ENCODE measurements at places on chromosomes 1 and 21. TPM values are rescaled to one million over a fixed set of nuclear protein-coding genes. Genes with fewer than 3 reads are reported as not detected.

GRCh38 chr1:199308349-199308846, 669.6 kb downstream of the PTPRC start:
- H3K4me1 ChIP-seq, result no peaks in the 10 kb centered on the region
- no peaks in the 10 kb centered on the region for H3K27me3 ChIP-seq
- H3K27ac ChIP-seq, result no peak overlapping the region

SERINC2 gene
- 0.70 TPM for total RNA-seq

DNA sequence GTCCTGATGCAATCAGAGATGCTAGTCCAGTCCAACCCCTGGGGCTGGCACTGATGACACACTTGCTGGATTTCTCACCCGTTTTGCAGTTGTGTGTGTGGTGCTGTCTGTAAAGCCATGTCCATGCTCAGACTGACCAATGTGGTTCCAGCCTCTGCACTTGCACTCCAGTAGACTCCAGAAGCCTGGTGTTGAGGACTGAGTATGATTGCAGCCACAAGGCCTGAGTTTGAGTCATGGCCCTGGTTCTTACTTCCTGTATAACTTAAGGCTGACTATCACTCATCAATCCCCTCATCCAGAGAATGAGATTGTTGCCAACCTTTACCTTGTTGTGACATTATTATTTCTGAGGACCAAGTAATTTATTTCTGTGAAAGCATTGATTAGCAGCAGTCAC, 34.8 kb upstream of the IKBKE start:
- H3K4me1 ChIP-seq, result no peaks in the 10 kb centered on the region
- no peaks in the 10 kb centered on the region for H3K27me3 ChIP-seq
- no peak overlapping the region for H3K4me3 ChIP-seq
- H3K27ac ChIP-seq, result no peak overlapping the region
- DNase-seq, result no peak
- H3K36me3 ChIP-seq, result peaks cover 32% of the 10 kb centered on the region

ZSCAN20 gene
- total RNA-seq, result 4.7 TPM

- no peak overlapping the region for H3K4me3 ChIP-seq
- H3K27me3 ChIP-seq, result no peaks in the 10 kb centered on the region
- DNase-seq, result no peak
- no peaks in the 10 kb centered on the region for H3K36me3 ChIP-seq
Measured at GRCh38 chr1:3547055-3548005, 64.0 kb downstream of the MEGF6 start.

- no peak overlapping the region for H3K27ac ChIP-seq
- no peak overlapping the region for H3K4me3 ChIP-seq
- H3K36me3 ChIP-seq, result no peaks in the 10 kb centered on the region
- DNase-seq, result no peak
- H3K27me3 ChIP-seq, result no peaks in the 10 kb centered on the region
- H3K4me1 ChIP-seq, result no peaks in the 10 kb centered on the region
Measured at GRCh38 chr1:171252482-171252881, 4.2 kb downstream of the FMO1 start.

DNA sequence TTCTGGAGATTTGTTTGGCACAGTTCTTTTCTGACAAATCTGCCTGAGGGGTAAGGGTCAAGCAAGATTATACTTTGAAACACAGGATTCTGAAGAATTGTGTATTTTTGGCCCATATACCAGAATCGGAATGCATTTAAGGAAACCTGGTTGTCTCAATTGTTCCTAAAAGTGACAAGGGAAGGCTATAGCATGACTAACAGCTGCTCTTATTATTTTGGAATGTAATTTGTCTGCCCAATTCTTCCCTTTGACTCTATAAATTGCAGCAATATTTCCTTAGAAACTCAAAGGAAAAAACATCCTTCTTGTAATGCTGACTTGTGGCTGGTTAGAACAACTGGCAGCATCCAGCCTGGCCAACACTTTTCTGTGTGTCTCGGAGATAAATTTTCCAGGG, 15.8 kb upstream of the VCAM1 start:
- peaks cover 10% of the 10 kb centered on the region for H3K4me1 ChIP-seq
- H3K27ac ChIP-seq, result no peak overlapping the region
- H3K36me3 ChIP-seq, result no peaks in the 10 kb centered on the region
- DNase-seq, result no peak

- peak overlapping the region; percentile 75 for H3K27ac ChIP-seq
- no peaks in the 10 kb centered on the region for H3K36me3 ChIP-seq
- DNase-seq, result no peak
Measured at GRCh38 chr1:27591622-27592021, 12.3 kb downstream of the AHDC1 start.

GRCh38 chr1:18415448-18416027, 65.2 kb upstream of the KLHDC7A start:
- H3K27ac ChIP-seq, result no peak overlapping the region
- no peaks in the 10 kb centered on the region for H3K4me1 ChIP-seq
- DNase-seq, result no peak
- H3K4me3 ChIP-seq, result no peak overlapping the region
- no peaks in the 10 kb centered on the region for H3K27me3 ChIP-seq

GRCh38 chr1:37174341-37174740, 140.0 kb upstream of the GRIK3 start:
- no peak overlapping the region for H3K27ac ChIP-seq
- no peaks in the 10 kb centered on the region for H3K4me1 ChIP-seq
- no peaks in the 10 kb centered on the region for H3K36me3 ChIP-seq
- no peak overlapping the region for H3K4me3 ChIP-seq
- no peak for DNase-seq

SYT14 gene
- total RNA-seq, result 0.04 TPM

FCER1G gene
- 77.8 TPM for total RNA-seq

DNA sequence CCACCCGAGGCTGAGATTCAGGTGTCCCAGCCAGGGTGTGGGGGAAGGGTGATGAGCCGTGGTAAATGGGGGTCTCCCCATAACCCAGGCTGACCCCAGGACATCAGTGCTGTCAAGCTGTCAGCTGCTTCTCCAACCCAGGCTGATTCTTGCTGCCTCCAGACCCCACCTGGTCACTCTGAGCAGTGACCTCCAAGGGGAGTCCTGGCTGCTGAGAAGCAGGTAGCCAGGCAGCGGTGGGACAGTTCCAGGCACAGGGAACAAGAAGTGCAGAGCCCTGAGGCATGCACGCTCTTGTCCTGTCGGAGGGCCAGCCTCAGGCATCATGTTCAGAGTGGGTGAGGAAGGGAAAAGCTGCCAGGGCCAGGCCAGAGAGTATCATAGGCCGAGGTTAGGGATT, 1.1 kb downstream of the ESPN start:
- H3K4me1 ChIP-seq, result peaks cover 38% of the 10 kb centered on the region
- no peaks in the 10 kb centered on the region for H3K36me3 ChIP-seq
- no peak overlapping the region for H3K4me3 ChIP-seq
- peaks cover 26% of the 10 kb centered on the region for H3K27me3 ChIP-seq
- H3K27ac ChIP-seq, result no peak overlapping the region

MYBPH gene
- total RNA-seq, result not detected

- H3K4me3 ChIP-seq, result no peak overlapping the region
- peaks cover 12% of the 10 kb centered on the region for H3K4me1 ChIP-seq
- H3K27ac ChIP-seq, result peak overlapping the region; percentile 58
- no peaks in the 10 kb centered on the region for H3K36me3 ChIP-seq
Measured at GRCh38 chr21:43859747-43860214, 5.2 kb upstream of the AGPAT3 start.

GJA9 gene
- total RNA-seq, result not detected

CSRP1 gene
- total RNA-seq, result 138 TPM

DNA sequence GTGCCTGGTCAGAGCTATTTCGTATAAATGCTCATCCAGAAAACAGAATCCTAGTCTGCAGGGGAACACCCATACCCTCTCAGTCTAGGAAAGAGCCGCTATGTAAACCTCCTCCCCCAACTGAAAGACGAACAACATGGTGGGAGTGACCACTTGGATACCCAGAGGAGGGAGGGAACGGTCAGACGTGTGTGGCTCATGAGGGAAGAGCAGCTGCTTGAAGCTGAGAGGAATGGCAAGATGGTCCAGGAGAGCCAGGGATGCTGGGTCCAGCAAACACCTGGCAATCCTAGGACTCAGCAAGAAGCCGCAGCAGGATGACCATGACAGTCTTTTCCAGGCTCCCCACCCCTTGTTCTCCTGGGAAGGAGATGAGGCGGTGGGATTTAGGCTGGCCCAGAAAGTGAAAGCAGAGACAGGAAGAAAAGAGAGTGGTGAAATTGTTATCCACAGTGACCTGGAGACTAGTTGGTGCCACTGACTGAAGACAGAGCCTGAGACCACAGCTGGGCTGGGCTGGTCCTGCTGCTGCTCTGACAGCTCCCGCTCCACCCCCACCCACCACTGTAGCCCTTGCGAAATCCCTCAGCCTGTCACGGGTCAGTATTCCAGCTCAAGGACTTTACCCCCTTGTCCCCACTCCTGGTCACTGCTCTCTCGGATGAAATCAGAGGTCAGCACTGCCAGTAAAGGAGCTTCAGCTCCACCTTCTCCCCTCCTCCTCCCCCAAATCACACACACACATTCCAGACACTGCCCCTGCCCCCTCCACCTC, 3.6 kb downstream of the CERS2 start:
- H3K27ac ChIP-seq, result peak overlapping the region; percentile 97
- peaks cover 29% of the 10 kb centered on the region for H3K36me3 ChIP-seq
- no peak overlapping the region for H3K4me3 ChIP-seq
- H3K27me3 ChIP-seq, result no peaks in the 10 kb centered on the region
- peak; percentile 90 for DNase-seq

- H3K27ac ChIP-seq, result no peak overlapping the region
- DNase-seq, result no peak
- no peak overlapping the region for H3K4me3 ChIP-seq
- no peaks in the 10 kb centered on the region for H3K27me3 ChIP-seq
- no peaks in the 10 kb centered on the region for H3K36me3 ChIP-seq
Measured at GRCh38 chr1:172278478-172278877, 142.0 kb upstream of the C1orf105 start.

DNA sequence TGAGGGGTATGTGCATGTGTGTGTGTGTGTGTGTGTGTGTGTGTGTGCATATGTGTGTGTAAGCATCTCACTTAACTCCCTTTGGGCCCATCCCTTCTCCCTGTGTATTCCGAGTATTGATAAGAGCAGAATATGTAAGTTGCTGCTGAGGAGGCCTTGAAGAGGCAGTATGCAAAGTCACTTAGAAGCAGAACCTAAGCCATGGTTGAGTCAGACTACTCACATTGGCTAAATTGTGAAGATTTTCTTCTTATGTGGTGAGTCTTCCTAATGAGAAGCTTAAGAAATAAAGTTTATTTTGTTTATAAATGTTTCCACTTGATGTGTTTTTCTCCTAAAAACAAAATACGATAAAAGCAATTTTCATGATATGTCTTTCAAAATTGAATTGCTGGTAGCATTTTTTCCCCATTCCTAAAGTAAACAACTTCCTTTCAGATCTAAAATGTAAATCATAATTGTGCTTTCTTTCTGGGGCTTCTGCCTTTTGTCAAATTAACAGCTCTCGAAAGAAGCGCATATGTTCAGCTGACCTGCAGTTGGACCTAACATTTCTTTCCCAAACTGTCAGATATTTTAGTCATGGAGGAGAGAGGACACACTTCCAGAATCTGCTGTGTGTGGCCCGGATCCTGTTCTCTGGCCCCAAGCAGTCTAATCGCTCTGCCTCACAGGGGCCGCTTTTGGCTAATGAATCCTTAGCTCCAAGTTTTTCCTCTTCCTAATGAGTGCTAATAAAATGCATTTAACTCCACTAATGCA, 284.0 kb downstream of the DUSP10 start:
- no peak for DNase-seq
- H3K27ac ChIP-seq, result peak overlapping the region; percentile 17
- no peaks in the 10 kb centered on the region for H3K27me3 ChIP-seq

DNA sequence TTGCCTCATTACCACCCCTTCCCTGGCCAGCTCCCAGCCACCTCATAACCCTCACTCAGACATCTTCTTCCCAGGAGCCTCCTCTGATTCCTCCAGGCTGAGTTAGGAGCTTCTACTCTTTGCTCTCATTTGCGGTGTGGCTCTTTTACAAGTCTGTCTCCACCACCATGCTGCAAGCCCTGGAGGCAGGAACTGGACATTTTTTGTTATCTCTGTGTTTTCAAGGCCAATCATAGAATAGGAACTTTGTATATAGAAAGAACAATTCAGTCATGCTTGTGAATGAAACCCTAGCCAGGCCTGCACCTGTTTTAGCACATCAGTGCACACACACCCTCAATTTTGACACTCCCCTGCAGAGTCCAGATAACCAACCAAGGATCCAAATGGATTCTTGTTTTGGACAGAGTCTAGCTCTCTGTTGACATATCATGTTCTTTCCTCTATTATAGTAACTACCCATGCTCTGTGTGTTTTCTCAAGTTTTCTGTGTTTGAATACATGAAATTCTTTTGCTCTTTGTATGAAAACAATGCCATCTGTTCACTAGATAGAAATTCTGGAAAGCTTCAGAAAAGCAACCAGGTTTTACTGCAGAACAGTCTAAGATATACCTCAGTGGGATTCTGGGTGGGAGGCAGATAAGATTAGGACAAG, 60.9 kb upstream of the ZNF648 start:
- H3K27ac ChIP-seq, result no peak overlapping the region
- no peaks in the 10 kb centered on the region for H3K4me1 ChIP-seq
- no peaks in the 10 kb centered on the region for H3K27me3 ChIP-seq
- no peak for DNase-seq
- H3K36me3 ChIP-seq, result no peaks in the 10 kb centered on the region
- H3K4me3 ChIP-seq, result no peak overlapping the region

Data from right atrium auricular region (tissue), 2 donors.